ENCODE measurements at places on chromosomes 2 and 18. TPM values are rescaled to one million over a fixed set of nuclear protein-coding genes. Genes with fewer than 3 reads are reported as not detected.

GRCh38 chr2:118849226-118850167 lies 2.0 kb upstream of the EN1 start:
- no peak overlapping the region for H3K4me3 ChIP-seq
- H3K4me1 ChIP-seq, result peaks cover 34% of the 10 kb centered on the region
- no peak overlapping the region for H3K27ac ChIP-seq
- peaks cover 25% of the 10 kb centered on the region for H3K27me3 ChIP-seq
- H3K36me3 ChIP-seq, result no peaks in the 10 kb centered on the region

DNA sequence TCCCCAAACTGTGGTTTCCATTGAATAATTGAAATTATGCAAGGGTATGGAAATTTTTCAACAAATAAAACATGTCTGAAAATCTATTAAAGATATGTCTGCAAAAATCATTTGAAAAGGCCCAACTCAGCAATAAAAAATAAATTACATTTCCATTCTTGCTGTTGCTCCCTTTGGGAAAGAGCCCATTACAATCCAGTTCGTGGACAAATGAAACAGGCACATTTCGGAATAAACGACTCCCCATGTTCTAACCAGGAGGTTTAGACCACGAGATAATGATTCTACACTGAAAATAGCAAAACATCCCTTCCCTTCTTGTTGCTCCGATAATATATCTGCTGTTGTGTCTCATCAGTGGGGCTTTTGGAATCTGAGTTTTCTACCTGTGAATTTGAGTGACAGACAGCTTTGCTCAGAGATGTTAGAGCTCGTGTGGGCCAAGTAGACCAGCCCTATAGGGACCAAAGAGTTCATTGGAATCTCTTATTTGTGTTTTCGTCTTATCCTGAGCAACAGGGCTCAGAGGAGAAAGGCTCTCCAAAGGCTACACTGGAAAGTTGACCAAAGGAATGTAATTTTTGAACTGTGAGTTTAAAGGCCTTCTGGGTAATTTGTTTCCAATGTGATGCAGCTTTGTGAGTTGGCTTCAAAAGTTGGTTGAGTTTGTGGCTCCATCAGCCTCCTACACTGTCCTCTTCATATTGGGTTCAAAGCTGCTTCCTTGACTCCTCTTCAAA lies 119.5 kb downstream of the ACTR3 start:
- H3K36me3 ChIP-seq, result no peaks in the 10 kb centered on the region
- no peak overlapping the region for H3K4me3 ChIP-seq
- no peaks in the 10 kb centered on the region for H3K27me3 ChIP-seq
- no peak overlapping the region for H3K27ac ChIP-seq
- H3K4me1 ChIP-seq, result no peaks in the 10 kb centered on the region

DNA sequence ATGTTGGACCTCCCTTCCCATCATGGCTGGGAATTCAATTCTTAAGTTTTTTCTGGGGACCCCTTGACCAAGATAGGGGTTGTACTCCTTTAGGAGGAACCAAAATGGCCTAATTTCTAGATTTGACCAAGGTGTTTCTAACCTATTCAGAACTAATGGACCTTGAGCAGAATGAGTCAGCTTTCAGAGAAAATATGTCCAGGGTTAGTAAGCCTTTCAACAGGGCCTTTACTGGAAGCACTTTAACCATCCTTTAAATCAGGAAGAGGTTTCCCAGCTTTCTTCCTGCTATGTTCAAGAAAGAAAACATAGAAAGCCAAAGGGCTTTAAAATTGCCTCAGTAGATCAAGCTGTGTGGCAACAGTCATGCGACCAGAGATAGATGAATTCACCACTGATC lies 1184.9 kb upstream of the ACVR2A start:
- no peaks in the 10 kb centered on the region for H3K36me3 ChIP-seq
- H3K27ac ChIP-seq, result no peak overlapping the region
- H3K27me3 ChIP-seq, result no peaks in the 10 kb centered on the region
- H3K4me3 ChIP-seq, result no peak overlapping the region
- no peak for DNase-seq
- H3K4me1 ChIP-seq, result no peaks in the 10 kb centered on the region

DNA sequence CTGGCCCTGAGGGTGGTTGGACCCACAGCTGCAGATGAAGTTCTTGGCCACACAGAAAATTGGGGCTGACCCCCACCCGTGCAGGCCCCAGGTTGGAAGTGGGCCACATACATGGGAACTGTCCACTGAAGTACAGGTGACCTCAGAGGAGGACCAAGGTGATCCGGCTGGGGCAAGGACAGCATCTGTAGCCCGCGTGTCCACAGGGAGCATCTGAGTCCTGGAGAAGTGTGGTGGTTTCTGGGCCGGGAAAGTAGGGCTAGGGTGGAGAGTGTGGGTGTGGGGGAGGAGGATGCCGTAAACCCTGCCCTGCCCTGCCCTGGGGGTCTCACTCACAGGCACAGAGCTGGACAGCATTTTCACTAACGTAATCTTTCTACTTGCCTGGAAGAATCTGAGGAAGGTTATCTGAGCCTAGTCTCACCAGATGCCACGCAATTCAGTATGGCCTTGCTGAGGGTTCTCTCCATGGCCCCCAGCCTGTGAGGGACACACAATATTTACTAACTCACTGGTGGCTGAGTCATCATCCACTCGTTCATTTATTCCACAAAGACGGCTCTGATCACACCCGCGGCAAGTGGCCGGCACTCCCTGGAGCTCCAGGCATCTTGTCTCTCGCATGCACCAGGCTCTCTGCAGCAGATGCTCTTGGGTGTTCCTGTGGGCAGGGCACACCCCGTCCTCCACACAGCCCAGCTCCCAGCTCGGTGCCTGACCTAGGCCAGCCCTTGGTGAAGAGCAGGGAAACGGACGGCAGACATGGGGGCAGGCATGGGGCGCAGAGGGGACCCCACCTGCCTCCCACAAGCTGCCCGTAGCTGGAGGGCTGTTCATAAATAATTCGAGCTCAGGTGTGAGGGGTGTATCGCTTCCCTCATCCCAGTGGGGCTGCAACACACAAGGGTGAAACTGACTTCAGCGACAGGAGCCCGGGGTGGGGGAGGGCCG lies 51.2 kb downstream of the INHBB start:
- H3K27me3 ChIP-seq, result no peaks in the 10 kb centered on the region
- no peaks in the 10 kb centered on the region for H3K4me1 ChIP-seq
- DNase-seq, result no peak
- no peak overlapping the region for H3K27ac ChIP-seq
- no peaks in the 10 kb centered on the region for H3K36me3 ChIP-seq

GRCh38 chr2:73980566-73980965 lies 4.1 kb upstream of the TET3 start:
- H3K27ac ChIP-seq, result no peak overlapping the region
- no peaks in the 10 kb centered on the region for H3K27me3 ChIP-seq
- peaks cover 16% of the 10 kb centered on the region for H3K4me1 ChIP-seq
- no peaks in the 10 kb centered on the region for H3K36me3 ChIP-seq
- DNase-seq, result no peak

DNA sequence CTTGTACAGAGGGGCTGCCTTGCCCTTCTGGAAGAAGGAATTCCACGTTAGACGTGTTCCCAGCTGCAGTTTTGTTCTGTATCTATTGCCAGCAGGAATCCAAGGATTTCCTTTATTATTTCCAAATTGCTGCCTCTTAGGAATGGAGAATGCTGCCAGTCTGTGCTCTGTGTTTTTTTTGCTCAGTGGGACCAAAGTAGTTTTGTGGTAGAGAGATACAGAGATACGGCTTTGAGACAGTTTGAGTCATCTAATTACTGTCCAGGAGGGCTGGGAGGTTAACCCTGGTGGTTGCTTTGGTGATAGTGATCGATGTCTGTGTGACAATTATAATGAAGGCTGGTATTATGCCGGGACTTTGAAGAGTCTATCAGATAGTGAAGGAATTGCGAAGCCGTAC lies 26.3 kb downstream of the ASAP2 start:
- H3K27ac ChIP-seq, result peak overlapping the region; percentile 81
- no peak for DNase-seq
- no peak overlapping the region for H3K4me3 ChIP-seq
- H3K27me3 ChIP-seq, result no peaks in the 10 kb centered on the region
- no peaks in the 10 kb centered on the region for H3K36me3 ChIP-seq
- H3K4me1 ChIP-seq, result peaks cover 79% of the 10 kb centered on the region

DNA sequence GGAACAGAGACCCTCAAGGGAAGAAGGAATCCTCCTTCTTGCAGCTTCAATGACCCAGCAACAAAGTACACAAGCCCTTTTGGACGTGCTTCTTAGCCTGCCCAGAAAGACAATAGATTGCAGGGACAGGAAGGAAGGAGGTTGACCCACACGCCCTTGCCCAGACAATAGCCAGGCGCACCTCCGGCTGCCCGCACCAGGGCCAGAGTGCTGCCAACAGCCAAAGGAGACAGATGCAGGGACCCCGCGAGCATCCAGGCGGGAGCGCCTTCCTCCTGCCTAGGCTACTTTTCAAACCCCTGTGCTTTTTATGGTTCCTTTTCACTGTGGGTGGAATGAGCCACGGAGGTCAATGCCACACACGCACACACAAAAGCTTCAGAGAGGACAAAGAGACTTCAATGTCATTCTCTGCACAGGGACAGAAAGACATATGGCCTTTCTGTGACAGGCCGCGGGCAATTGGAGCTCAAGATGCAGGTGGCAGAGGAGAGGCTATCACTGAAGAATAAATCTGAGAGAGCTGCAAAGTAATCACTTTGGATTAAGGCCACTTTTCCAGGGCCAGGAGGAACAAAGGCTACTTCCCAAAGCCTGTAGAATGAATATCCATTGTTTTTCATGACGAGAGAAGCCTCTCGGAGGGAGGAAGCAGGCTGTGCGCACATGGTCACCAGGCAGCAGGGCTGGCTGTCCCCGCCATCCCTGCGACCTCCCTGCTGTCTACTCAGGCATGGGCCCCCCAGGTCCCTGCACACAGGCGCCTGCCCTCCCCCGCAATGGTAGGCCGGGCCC lies 300.6 kb downstream of the EIPR1 start:
- no peaks in the 10 kb centered on the region for H3K4me1 ChIP-seq
- H3K36me3 ChIP-seq, result no peaks in the 10 kb centered on the region
- H3K4me3 ChIP-seq, result no peak overlapping the region
- no peaks in the 10 kb centered on the region for H3K27me3 ChIP-seq

GRCh38 chr18:29661924-29662323 lies 1380.6 kb downstream of the DSC3 start:
- H3K4me3 ChIP-seq, result no peak overlapping the region
- H3K27me3 ChIP-seq, result no peaks in the 10 kb centered on the region
- peaks cover 5% of the 10 kb centered on the region for H3K4me1 ChIP-seq
- no peak for DNase-seq
- no peak overlapping the region for H3K27ac ChIP-seq

GRCh38 chr18:7740821-7741220 lies 173.7 kb downstream of the PTPRM start:
- H3K4me1 ChIP-seq, result peaks cover 46% of the 10 kb centered on the region
- H3K36me3 ChIP-seq, result no peaks in the 10 kb centered on the region
- no peak for DNase-seq

DNA sequence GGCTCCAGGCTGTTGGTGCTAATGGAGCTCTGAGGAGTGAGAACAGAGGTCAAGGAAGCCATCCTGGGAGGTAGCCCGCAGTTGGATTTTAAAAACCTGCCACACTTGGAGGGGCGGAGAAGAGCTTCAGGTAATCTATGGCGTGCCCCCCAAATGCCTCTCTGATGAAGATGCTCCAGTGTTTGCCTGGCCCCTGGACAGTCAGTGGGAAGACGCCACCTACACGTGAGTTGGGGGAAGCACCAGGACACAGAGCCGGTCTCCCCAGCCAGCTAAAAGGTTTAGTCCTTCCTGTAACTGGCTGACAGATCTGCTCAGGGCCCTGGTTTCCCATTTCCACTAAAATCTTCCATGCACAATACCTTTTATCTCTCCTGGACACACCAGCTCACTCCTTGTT lies 225.0 kb downstream of the TTC32 start:
- no peaks in the 10 kb centered on the region for H3K36me3 ChIP-seq
- DNase-seq, result no peak
- H3K27ac ChIP-seq, result no peak overlapping the region
- H3K27me3 ChIP-seq, result no peaks in the 10 kb centered on the region
- no peak overlapping the region for H3K4me3 ChIP-seq

- H3K36me3 ChIP-seq, result no peaks in the 10 kb centered on the region
- H3K4me1 ChIP-seq, result peaks cover 8% of the 10 kb centered on the region
- no peak for DNase-seq
- no peaks in the 10 kb centered on the region for H3K27me3 ChIP-seq
These were observed 15.1 kb upstream of the KCNE4 start for GRCh38 chr2:223036790-223037444.

DNA sequence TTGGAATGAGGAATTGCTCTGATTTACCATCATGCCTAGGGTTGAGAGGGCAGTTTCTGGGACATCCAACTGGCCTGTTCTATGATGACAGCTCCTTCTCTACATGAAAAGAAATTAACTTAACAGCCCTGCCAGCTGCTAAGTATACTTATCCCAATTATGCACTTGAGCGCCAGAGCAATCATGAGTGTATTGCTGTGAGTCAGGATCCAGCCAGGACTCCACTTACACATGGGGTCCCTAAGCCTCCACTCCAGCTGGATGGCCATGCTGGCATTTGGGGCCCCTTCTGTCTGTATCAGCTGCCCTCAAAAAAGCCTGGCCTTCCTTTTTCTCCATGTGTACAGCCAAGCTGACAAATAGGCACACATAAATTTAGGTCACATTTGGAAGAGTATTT lies 481.9 kb downstream of the TMX3 start:
- no peaks in the 10 kb centered on the region for H3K27me3 ChIP-seq
- H3K4me1 ChIP-seq, result no peaks in the 10 kb centered on the region
- DNase-seq, result no peak
- H3K36me3 ChIP-seq, result no peaks in the 10 kb centered on the region
- no peak overlapping the region for H3K27ac ChIP-seq

- H3K27ac ChIP-seq, result no peak overlapping the region
- no peaks in the 10 kb centered on the region for H3K4me1 ChIP-seq
- no peak overlapping the region for H3K4me3 ChIP-seq
These were observed 259.3 kb downstream of the ZNF407 start for GRCh38 chr18:74856928-74857327.

GRCh38 chr18:62396381-62396780 lies 71.3 kb downstream of the TNFRSF11A start:
- H3K4me3 ChIP-seq, result no peak overlapping the region
- no peak overlapping the region for H3K27ac ChIP-seq
- H3K27me3 ChIP-seq, result no peaks in the 10 kb centered on the region
- H3K36me3 ChIP-seq, result no peaks in the 10 kb centered on the region
- DNase-seq, result no peak

DNA sequence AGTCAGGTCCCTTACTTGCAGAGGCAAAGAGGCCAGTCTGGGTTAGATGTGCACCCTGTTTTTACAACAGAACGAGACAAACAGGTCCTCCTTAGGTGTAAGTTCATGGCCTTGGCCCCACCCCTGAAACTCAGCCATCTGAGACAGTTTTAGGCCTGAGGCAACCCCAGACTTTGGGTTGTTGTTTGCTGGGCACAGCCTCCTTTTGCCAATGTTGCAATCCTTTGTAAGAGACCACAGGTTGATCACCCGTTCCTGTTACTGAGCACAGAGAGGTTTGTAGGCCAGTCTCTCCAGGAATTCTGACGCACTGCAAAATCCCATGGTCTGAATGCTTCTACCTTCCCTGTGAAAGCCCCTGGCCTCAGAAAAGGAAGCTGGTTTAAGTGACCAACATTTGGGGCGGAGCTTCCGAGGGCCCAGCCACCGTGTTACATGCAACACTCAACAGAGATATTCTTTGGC lies 15.5 kb upstream of the IL1RN start:
- H3K4me3 ChIP-seq, result no peak overlapping the region
- no peaks in the 10 kb centered on the region for H3K4me1 ChIP-seq
- DNase-seq, result no peak
- no peaks in the 10 kb centered on the region for H3K27me3 ChIP-seq
- H3K27ac ChIP-seq, result no peak overlapping the region

Gene FBLN7
- 5.1 TPM for total RNA-seq

Gene NAT8
- total RNA-seq, result not detected

Gene KCNG2
- not detected for total RNA-seq

Gene CASP10
- 12.3 TPM for total RNA-seq

Gene UGT1A8
- not detected for total RNA-seq

Gene LYG2
- not detected for total RNA-seq

Gene CFAP221
- not detected for total RNA-seq

Gene MARCHF4
- total RNA-seq, result 0.14 TPM
